HCT116 (cell line): ENCODE measurements at places on chromosomes 7 and 10. TPM values are rescaled to one million over a fixed set of nuclear protein-coding genes. Genes with fewer than 3 reads are reported as not detected.

- no peak overlapping the region for H3K4me3 ChIP-seq
- H3K4me1 ChIP-seq = peaks cover 19% of the 10 kb centered on the region
- no peak for DNase-seq
- H3K27ac ChIP-seq = no peak overlapping the region; the same call in 1 of the 2 replicates
- H3K27me3 ChIP-seq = no peaks in the 10 kb centered on the region
Measured at GRCh38 chr7:2120841-2121830, 111.6 kb downstream of the MAD1L1 start.

- no peaks in the 10 kb centered on the region for H3K36me3 ChIP-seq
- H3K27me3 ChIP-seq = no peaks in the 10 kb centered on the region
- peaks cover 21% of the 10 kb centered on the region for H3K4me1 ChIP-seq
Measured at GRCh38 chr10:3639546-3639945, 145.5 kb downstream of the KLF6 start.

- no peak overlapping the region for H3K27ac ChIP-seq
- no peak overlapping the region for H3K4me3 ChIP-seq
- no peak for DNase-seq
- H3K27me3 ChIP-seq = no peaks in the 10 kb centered on the region
- H3K36me3 ChIP-seq = no peaks in the 10 kb centered on the region
- H3K4me1 ChIP-seq = no peaks in the 10 kb centered on the region
Measured at GRCh38 chr7:451255-452225, 68.1 kb downstream of the PDGFA start.

GRCh38 chr7:72336382-72336631, 75.8 kb downstream of the CALN1 start:
- no peaks in the 10 kb centered on the region for H3K36me3 ChIP-seq
- H3K4me3 ChIP-seq = no peak overlapping the region
- DNase-seq = no peak
- no peaks in the 10 kb centered on the region for H3K27me3 ChIP-seq
- no peak overlapping the region for H3K27ac ChIP-seq

- no peaks in the 10 kb centered on the region for H3K4me1 ChIP-seq
- H3K27me3 ChIP-seq = no peaks in the 10 kb centered on the region
- H3K36me3 ChIP-seq = peaks cover 29% of the 10 kb centered on the region
Measured at GRCh38 chr10:100490531-100490930, 27.7 kb downstream of the WNT8B start.

DNA sequence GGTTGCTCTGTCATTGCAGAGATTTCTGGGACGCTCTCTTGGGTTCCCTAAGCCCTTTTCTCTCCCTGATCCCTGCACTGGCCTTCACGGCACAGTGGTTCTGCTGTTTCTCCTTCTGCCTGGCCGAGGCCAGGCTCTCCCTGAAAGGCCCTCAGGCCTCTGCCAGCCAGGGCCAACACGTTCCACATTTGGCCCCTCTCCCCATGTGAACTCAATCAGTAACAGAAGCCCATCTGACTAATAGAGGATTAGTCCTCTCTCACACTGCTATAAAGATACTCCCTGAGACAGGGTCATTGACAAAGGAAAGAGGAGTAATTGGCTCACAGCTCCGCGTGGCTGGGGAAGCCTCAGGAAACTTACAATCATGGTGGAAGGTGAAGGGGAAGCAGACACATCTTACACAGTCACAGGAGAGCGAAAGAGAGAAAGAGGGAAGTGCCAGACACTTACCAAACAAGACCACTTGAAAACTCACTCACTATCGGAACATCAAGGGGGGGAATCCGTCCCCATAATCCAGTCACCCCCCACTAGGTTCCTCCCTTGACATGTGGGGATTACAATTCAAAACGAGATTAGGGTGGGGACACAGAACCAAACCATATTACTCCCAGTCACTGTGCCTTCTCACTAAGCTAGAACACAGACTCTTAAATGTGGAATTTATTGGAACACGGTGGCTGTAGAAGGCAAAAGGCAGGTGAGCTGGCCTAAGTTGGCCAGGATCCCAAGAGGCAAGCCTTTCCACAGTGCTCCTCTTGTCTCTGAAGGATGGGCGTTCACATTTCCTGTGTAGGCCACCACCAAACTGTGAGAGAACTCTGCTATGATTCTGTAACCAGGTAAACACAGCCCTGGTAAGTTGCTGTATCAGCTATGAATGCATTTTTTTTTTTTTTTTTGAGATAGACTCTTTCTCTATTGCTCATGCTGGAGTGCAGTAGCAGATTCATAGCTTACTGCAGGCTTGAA, 8.8 kb downstream of the FZD8 start:
- H3K36me3 ChIP-seq = no peaks in the 10 kb centered on the region
- H3K4me3 ChIP-seq = no peak overlapping the region
- no peak overlapping the region for H3K27ac ChIP-seq
- H3K27me3 ChIP-seq = peaks cover 9% of the 10 kb centered on the region

- no peak overlapping the region for H3K27ac ChIP-seq
- H3K36me3 ChIP-seq = peaks cover 16% of the 10 kb centered on the region
- H3K4me3 ChIP-seq = no peak overlapping the region
- DNase-seq = no peak
Measured at GRCh38 chr10:102003541-102003940, 52.4 kb downstream of the ARMH3 start.

- H3K36me3 ChIP-seq = no peaks in the 10 kb centered on the region
- peaks cover 3% of the 10 kb centered on the region; the same call in 1 of the 2 replicates for H3K4me1 ChIP-seq
- DNase-seq = no peak
- H3K4me3 ChIP-seq = no peak overlapping the region
- no peak overlapping the region for H3K27ac ChIP-seq
Measured at GRCh38 chr10:52567247-52567580, 205.4 kb downstream of the MBL2 start.

GRCh38 chr7:112550468-112551060, 69.8 kb downstream of the LSMEM1 start:
- no peaks in the 10 kb centered on the region for H3K4me1 ChIP-seq
- H3K36me3 ChIP-seq = no peaks in the 10 kb centered on the region
- no peak overlapping the region for H3K4me3 ChIP-seq
- no peaks in the 10 kb centered on the region for H3K27me3 ChIP-seq

GRCh38 chr10:69644658-69645295, 14.7 kb downstream of the FAM241B start:
- H3K4me3 ChIP-seq = no peak overlapping the region
- DNase-seq = peak; percentile 35
- no peak overlapping the region for H3K27ac ChIP-seq
- peaks cover 10% of the 10 kb centered on the region for H3K4me1 ChIP-seq

MPP7 gene
- total RNA-seq = 64.5 TPM

HPS6 gene
- total RNA-seq = 31.7 TPM

AFAP1L2 gene
- 0.93 TPM for total RNA-seq
